CD4-positive, alpha-beta T cell treated with Interleukin-17A for 1 hour (primary cell): ENCODE measurements at places on chromosomes 7 and 10.
A peak's percentile ranks its signal among the peaks of the same experiment; 100 is the strongest.

DNA sequence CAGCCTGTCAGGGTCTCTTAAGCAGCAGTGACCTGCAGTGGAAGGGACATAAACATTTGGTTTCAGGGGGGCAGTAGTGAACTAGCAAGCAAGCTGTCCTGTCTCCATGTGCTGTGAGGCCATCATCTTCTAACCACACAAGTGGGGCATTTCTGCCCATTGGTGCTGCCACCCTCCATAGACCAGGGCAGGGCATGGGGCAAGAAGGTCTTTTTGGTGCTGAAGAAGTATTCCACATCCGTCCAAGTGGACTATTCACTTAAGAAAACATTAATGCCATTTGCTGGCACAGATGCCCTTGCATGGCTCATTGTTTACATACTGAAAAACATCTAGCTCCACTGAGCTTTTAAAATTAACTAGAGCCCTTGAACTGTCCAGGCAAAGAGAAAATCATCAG, 35.8 kb downstream of the ALOX5 start:
- DNase-seq: no peak

GRCh38 chr7:122492007-122492406, 187.5 kb upstream of the FEZF1 start:
- no peak for DNase-seq

GRCh38 chr10:30192846-30193608, 133.6 kb upstream of the JCAD start:
- no peak for DNase-seq

DNA sequence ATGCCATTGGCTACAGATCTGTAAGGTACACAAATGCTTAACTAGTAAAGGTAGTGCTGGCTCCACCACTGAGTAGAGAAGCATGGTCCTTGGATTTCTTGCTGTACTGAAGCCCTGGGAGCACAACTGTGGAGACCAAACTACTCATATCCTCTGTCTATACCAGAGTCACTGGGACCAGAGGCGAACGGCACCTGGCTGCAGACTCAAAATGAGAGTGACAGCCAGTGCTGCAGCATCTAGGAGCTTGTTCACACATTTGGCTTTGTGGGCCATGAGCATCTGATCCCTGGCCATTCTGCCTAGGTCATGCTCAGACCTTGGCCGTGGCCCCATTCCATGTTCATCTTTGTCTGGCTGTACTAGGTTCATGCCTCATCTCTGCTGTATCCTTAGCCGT, 31.9 kb downstream of the LRRC18 start:
- no peak for DNase-seq

DNA sequence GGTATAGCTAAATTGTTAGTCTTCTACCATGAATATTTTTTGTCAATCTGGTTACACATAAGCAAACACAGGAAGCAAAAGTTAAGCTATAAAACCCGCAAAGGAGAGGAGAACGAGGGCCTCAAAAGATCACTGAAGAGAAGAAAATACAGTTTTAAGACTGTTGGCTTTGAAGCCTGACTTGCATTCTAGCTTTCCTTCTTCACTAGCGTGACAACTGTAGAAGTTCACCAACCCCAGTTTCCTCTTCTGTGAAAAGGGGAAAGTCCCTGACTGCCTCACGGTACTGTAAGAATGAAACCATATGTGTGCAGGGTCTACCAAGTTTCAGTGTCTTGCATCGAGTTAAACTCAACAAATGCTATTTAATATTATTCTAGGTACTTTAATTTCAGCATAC, 7.5 kb upstream of the LRRN3 start:
- DNase-seq: peak; percentile 76

- no peak for DNase-seq
Observed at GRCh38 chr10:1180836-1181235, 124.7 kb downstream of the WDR37 start.

DNA sequence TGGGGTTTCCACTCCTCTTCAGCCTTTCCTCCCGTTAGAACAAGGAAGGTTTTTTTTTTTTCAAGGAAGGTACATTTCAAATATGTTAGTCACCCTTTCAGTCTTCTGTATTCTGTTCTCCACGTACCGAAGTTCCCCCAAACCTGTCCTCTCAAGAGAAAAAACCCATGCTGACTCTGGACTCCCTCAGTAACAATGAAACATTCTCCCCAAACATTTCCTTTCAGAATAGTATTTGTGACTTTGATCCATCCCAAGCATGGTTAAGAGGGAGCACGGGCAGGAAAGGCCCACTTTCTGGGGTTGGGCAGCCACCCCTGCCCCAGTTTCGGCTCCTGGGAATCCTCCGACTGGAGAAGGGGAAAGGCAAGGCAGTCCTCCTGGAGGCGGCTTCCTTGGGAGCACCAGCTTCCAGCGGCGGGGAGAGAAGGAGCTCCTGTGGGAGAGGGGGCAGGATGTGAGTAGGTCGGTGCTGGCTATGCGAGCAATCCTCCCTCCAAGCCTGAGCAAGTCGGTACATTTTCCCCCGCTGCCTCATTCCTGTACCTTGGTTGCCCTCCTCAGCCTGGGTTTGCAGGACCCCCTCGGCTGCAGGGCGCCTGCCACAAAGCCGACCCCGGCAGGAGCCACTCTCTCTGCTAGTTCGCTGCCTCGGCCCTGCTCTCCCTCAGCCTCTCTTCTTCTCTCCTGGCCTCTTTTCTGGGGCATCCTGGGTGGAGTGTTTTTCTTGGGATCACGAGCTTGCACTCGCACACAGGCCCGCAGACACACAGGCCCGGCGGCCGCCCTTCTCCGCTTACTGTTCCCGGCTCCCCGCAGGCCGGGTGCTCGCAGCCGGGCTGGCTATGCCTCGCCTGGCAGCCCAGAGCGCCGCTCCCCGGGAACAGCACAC, 2.1 kb upstream of the HOXA1 start:
- DNase-seq: no peak

- DNase-seq: no peak
Observed at GRCh38 chr10:100174699-100175677, 10.8 kb downstream of the ERLIN1 start.

DNA sequence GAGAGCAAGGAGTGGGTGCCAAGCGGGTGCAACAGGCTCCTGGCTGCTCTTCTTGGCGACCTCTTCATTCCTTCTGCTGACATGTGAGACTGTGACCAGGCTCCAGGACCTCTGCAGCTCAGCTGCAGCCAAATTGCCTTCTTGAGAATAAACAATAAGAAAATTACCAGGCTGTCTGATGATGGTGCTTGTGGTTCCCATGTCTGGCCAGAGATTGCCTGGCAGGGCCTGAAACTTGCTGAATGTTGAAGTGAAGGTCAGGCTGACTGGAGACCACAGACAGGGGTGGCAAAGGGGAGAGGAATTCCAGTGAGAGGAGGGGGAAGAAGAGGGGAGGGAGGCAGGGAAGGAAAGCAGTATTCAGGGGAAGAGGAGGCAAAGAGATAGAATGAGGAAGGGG, 497.4 kb upstream of the PODXL start:
- DNase-seq: no peak

DNA sequence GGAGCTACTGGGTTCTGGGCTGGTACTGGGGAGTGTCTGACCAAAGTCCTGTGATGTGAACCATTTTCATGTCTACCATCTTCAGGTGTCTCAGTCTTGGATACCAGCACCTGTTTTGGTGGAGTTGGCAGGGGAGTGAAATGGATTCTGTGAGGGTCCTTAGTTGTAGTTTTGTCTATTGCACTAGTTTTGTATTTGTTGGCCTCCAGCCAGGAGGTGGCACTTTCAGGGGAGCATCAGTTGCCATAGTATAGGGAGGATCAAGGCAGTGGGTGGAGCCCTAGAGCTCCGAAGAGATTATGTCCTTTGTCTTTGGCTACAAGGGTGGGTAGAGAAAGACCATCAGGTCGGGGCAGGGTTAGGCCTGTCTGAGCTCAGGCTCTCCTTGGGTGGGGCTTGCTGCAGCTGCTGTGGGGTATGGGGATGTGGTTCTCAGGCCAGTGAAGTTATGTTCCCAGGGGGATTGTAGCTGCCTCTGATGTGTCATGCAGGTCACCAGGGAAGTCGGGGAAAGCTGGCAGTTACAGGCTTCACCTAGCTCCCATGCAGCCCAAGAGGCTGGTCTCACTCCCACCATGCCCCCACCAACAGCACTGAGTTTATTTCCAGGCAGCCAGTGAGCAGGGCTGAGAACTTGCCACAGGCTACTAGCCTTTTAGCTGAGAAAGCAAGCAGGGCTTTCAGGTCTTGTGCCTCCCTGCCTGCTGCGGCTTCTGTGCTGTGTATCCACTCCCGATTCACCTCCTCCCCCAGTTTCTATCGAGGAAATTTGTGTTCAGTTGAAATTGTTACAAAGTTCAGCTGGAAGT, 153.1 kb downstream of the ZNF365 start:
- DNase-seq: no peak

DNA sequence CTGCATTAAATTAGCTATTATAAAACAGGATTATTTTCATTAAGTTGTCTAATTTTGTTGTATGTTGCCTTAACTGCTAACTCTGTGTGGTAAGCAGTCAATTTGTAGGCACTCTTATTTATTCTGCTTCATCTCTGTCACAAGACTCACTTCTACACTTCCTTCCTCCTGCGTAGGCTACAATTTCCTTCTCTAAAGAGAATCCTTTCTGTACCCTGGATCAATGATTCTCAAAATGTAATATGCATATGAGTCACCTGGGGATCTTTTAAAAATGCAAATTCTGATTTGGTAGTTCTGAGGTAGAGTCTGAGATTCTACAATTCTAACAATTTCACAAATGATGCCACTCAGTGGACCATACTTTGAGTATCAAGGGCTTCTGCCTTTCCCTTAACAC, 4.4 kb upstream of the UBE2D1 start:
- no peak for DNase-seq

DNA sequence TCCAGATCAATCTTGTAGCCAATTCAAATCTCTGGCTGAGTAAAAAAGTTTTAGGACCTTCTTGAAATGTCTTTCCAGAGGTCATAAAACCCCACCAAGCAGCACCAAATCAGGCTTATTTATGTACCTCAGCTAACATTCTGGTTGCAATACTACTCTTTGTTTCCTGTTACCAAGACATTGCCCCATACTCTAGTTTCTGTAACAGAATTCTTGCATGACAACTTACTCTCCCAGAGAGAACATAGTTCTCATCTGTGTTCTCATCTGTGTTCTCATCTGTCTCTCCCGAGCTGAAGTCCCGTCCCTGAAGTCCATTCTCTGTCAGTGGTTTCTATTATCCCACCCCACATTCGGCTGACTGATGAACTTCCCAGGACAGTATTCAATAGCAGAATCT, 1285.1 kb downstream of the XPNPEP1 start:
- no peak for DNase-seq

DNA sequence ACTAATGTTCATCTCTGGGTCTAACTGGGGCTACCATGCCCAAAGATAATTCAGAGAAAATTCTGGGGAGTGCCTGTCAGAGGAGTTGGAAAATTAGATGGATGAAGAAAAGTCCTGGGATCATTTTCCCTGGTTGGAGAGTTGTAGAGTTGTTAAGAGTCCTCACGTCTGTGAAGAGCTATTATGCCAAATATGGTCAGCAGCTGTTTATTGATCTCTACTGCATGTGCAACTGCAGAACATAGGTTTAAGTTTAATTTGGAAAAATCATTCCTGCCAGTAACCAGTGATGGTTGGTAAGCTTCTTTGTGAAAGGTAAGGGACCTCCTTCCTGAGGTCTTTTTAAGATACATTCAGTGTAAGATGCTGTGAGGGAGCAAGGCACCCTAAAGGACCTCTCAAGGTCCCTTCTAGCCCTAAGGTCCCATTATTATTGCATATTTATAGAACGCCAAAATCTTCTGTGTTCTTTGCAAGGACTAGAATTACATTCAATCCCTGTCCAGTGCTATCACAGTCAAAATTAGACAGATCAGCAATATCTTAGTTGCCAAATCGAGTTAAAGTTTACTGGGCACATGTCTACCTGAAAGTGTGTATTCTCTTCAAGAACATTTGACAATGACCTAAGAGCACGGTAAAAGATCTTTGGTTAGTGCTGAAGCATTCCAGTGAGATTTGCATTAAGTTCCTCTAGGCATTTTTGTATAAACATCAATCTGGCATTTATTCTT, 62.7 kb downstream of the VTI1A start:
- DNase-seq: no peak

DNA sequence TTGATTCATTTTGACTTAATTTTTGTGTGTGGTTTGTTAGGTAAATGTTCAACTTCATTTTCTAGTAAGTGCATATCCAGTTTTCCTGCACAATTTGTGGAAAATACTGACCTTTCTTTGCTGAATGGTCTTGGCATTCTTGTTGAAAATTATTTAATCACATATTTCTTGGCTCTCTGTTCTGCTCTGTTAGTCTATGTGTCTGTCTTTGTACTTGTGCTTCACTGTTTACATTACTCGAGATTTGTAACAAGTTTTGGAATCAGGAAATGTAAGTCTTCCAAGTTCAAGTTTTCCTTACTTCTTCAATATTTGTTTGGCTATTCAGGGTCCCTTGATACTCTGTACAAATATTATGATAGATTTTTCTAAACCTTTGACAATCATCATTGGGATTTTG, 838.2 kb upstream of the POM121L12 start:
- no peak for DNase-seq

DNA sequence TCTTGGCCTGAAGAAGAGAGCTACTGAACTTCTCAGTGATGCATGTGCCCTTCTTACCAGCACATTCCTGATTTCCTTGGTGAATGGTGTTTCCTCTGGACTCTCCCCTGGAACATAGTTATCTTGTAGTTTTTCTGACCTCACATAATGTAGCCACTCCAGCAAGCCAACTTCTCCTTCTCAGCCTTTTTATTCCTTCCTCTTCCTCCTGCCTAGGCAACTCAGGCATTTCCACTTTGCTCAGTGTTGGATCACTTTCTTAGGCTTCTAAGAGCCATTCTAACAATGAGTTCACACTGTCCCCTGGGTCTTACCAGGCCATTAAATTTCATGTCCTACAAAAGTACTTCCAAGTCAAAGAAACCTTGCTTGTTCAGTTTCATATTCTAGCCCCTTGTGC, 3.6 kb upstream of the PTTG1IP2 start:
- no peak for DNase-seq

DNA sequence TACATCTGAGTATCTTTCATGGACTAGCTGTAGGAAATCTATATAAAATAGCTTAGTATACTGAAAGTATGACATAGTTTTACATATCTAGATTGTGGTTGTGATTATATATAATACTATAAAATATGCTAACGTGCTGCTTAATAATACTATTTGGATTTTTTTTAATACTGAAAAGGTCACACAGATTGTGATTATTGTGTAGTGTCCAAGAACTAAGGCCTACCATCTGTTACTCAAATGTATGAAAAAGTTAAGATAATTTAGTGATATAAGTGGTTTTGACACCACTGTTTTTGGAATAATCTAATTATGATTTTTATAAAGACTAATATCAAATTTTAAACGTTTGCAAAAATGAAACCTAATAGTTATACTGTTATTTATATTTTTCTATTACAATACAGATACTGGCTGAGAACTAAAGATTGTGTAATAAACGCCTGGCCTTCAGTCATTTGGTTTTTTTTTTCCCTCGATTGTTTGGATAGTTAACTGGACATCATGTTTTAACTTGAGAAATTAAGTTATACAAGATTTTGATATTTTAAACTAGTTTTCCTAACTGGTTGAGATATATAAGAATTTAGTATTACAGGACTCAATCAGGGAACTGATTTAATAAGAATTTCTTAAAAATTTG, 12.6 kb downstream of the PTEN start:
- no peak for DNase-seq

- no peak for DNase-seq
Observed at GRCh38 chr7:139650429-139651100, 127.1 kb downstream of the CLEC2L start.
